ENCODE measurements at places on chromosomes 11 and 22. TPM values are rescaled to one million over a fixed set of nuclear protein-coding genes. Genes with fewer than 3 reads are reported as not detected.

RPLP2 gene
- 250 TPM for total RNA-seq

RAB39A gene
- total RNA-seq: not detected

SCUBE2 gene
- 4.4 TPM for total RNA-seq

OR4D5 gene
- not detected for total RNA-seq

ANO1 gene
- total RNA-seq: 0.13 TPM

TCN1 gene
- not detected for total RNA-seq

MS4A15 gene
- total RNA-seq: not detected

SLC16A8 gene
- total RNA-seq: not detected

FAT3 gene
- 0.49 TPM for total RNA-seq

BRSK2 gene
- under 0.01 TPM for total RNA-seq

MOGAT2 gene
- not detected for total RNA-seq

CYB5R3 gene
- total RNA-seq: 49.1 TPM

HBD gene
- not detected for total RNA-seq

AGBL2 gene
- total RNA-seq: 0.31 TPM

All from bladder microvascular endothelial cell (primary cell).